ENCODE measurements at places on chromosomes 4 and X. TPM values are rescaled to one million over a fixed set of nuclear protein-coding genes. Genes with fewer than 3 reads are reported as not detected.

Gene GSPT2
- total RNA-seq: 15.8 TPM

- DNase-seq: no peak
Measured at GRCh38 chrX:15676886-15677285, 12.3 kb upstream of the CLTRN start.

- DNase-seq: no peak
Measured at GRCh38 chrX:16212436-16212835, 45.2 kb downstream of the MAGEB17 start.

GRCh38 chrX:2714551-2714950 lies 23.5 kb downstream of the CD99 start:
- DNase-seq: no peak

GRCh38 chrX:105723966-105724735 lies 98.2 kb upstream of the NRK start:
- no peak for DNase-seq

DNA sequence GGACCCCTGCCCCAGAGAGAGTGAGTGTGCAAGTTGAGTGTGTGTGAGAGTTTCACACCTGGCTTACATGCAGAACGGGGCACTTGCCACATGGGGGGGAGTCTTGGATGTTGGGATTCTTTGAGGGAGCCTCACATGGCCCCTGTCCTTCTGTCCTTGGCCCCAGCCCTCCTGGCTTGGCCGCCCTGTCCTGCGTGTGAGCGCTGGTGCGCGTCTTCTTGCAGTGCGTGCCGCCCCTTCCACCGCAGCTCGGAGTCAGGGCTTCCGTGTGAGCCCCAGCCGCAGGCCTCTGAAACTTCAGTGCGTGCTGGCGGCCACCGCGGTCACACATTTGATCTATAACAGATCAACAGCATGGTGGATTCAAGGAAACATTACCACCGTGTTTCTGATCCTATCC lies 30.1 kb upstream of the HGFAC start:
- DNase-seq: no peak

- DNase-seq: no peak
Measured at GRCh38 chrX:79159800-79160199, 15.3 kb downstream of the GPR174 start.

DNA sequence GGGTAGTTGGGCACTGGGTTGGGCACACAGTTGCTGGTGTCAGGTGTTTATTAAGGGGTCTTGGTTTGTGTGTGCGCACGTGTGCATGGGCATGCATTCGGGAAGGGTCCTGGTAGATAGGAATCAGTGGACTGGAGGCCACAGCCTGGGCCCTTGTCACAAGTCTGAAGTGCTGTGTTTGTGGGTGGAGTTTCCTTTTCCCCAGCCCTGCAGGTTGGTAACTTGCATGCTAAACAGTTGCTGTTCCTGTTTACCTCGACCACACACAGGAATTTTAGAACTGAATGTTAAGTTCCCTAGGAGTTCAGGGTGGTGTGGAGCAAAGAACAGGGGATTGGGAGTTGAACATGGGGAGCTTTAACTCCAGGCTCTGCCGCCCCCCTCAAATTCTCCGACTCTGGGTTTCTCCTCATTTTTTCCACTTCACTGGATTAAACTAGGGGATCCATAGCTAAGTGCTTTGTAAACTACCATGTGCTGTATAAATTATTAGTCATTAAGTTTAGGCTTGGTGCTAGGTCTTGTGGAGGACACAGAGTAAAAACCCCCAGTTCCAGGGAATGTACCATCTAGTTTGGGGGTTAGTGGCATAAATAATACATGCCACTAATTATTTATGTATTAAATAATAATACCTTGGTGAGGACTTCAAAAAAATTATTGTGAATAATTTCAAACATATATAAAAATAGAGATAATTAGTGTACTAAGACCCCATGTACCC lies 49.0 kb downstream of the STARD8 start:
- DNase-seq: no peak

Gene CSN1S1
- not detected for total RNA-seq

- no peak for DNase-seq
Measured at GRCh38 chr4:158770671-158771070, 1.8 kb downstream of the FNIP2 start.

GRCh38 chrX:104008831-104009230 lies 4.7 kb downstream of the H2BW1 start:
- no peak for DNase-seq

DNA sequence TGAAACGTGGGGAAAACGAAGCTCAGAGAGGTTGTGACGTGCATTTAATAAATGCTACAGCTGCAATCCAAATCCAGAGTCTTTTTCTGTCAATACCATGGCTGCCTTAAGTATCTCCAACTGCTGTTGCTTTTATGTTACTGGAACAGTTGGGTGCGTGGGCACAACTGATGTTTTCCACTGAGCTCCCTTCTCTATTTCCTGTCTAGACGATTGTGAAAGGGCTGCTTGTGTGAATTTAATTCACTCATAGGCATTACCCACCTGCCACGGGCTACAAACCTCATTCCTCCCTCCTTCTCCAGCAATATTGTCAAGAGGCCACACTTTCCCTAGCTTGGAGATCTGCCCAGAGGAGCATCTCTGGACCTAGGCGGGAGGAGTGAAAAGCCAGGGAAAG lies 526.0 kb downstream of the MID1IP1 start:
- DNase-seq: no peak

Gene NXF2B
- total RNA-seq: not detected

Gene GUCY1B1
- total RNA-seq: 60.8 TPM

DNA sequence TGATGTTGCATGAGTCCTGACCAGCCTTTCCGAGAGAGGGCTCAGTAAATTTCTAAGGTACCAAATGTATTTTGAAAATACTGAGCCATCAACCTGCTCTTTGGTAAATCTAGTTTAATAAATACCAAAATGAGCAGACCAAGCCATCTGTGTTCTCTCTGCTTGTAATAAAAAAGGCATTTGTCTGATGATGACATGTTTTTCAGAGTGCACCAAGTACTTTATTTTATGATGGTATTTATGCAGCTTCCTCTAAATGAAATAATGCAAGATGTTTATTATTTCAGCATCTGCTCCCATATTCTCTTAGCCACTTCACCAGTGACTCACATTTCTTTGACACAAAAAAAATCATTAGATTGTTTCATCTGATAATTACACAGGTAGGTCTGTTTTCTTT lies 700.5 kb downstream of the TRIML1 start:
- no peak for DNase-seq

- no peak for DNase-seq
Measured at GRCh38 chrX:102627640-102628039, 23.6 kb upstream of the GPRASP1 start.

DNA sequence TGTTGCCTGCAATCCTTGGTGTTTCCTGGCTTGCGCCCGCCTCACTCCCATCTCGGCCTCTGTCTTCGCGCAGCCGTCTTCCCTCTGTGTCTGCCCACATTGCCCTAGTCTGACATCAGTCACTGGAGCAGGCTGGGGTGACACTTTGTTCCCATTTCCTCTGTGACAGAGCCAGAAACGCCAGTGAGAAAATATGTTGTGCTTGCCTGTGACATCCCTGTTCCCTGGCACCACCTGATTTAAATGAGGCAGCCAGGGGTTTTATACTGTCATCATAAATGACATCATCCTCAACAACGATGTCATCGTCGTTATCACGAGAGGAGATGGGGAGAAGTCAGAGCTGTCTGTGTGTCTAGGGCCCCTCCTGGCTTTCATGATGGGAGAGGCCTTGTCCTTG lies 29.1 kb downstream of the ZNF185 start:
- no peak for DNase-seq

Gene GPR50
- total RNA-seq: not detected

GRCh38 chr4:58275856-58276255 lies 1165.7 kb upstream of the IGFBP7 start:
- no peak for DNase-seq

DNA sequence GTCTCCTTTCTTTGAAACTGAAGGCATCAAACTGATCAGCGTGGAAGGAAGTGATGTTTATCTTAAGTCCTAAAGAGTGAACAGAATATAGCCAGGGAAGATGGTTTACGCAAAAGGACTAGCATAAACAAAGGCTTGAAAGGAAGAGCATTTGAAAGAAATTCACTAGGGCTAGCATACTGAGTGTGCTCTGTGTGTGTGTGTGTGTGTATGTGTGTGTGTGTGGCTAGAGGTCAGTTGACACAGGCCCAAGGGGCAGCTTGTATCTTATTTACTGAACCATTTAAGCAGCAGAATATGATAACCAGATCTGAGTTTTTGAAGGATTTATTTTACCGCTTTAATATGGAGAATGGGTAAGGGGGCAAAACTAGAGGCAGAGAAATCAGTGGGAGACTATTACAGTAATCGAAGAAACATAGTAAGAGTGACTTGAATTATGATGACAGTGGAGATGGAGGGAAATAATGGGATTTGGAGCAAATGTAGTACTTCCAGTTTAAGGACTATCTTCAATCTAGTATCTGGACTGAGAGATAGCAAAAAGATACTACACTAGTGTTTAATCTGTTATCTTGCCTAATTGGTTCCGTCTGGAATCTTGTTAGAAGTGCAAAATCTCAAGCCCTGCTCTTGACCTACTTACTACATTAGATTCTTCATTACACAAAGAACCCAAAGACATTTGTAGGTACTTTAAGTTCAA lies 36.9 kb downstream of the CEP44 start:
- no peak for DNase-seq

GRCh38 chr4:15976456-15977447 lies 13.8 kb upstream of the FGFBP2 start:
- no peak for DNase-seq

Gene SSX2B
- not detected for total RNA-seq

GRCh38 chr4:41989994-41990364 lies 351 bp upstream of the SLC30A9 start:
- DNase-seq: no peak

All from occipital lobe (tissue), 3 donors.